Thoracic aorta (tissue), 2 donors: ENCODE measurements at places on chromosomes 6 and 20. TPM values are rescaled to one million over a fixed set of nuclear protein-coding genes. Genes with fewer than 3 reads are reported as not detected.
A peak's percentile ranks its signal among the peaks of the same experiment; 100 is the strongest.

DNA sequence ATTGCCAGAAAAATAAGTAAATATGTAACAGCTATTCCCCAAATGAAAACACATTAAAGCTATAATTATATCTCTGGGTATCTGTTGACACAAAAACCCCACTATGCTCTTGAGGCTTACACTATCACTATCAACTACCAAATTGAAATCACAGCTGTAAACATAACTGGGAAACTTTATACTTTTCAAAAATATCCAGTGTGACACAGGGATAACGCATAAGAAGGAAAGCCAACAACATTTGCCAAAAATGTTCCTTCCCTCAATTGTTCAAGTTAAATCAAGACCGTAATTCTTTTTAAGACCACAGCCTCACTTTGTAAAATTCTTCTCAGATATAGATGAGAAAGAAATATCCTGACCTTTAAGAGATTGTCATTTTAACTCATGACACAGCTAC, 3.1 kb downstream of the ZHX3 start:
- H3K27me3 ChIP-seq = no peaks in the 10 kb centered on the region
- DNase-seq = no peak

GRCh38 chr20:39524371-39524911, 562.3 kb downstream of the DHX35 start:
- H3K27me3 ChIP-seq = no peaks in the 10 kb centered on the region
- H3K27ac ChIP-seq = no peak overlapping the region
- H3K36me3 ChIP-seq = no peaks in the 10 kb centered on the region
- H3K4me1 ChIP-seq = no peaks in the 10 kb centered on the region
- no peak overlapping the region for H3K4me3 ChIP-seq
- no peak for DNase-seq

DNA sequence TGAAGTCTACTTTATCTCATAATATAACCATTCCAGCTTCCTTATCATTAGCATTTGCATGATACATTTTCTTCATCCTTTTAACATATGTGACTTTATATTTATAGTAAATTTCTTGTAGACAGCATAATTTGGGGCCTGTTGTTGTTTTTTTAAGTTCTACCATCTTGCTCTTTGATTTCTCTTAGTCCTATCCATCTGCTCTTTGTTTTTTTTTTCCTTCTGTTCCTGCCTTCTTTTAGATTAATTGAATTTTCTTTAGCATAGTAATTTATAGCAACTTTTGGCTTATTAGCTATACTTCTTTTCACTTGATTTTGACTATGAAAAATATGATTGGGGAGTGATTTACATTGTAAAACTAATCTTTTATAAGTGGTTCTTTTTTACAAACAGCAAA, 19.2 kb upstream of the FABP7 start:
- no peak for DNase-seq
- no peaks in the 10 kb centered on the region for H3K4me1 ChIP-seq
- no peaks in the 10 kb centered on the region for H3K36me3 ChIP-seq

DNA sequence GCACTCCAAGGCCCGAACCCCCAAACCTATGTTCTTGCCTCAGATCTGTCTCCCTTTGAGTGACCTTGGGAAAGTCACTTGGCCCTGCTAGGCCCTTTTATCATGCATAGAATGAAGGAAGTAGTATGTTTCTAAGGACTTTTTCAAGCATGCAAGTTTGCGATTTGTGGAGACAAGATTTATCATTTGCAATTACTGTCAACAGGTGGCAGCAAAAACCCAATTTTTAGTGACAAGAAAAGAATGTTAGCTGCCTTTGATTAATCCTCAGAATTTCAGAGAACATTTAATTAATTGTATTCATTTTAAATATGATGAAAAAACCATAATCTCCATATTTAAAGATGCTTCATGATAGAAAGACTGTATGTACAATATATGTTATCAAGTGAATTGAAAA, 28.3 kb upstream of the PREP start:
- H3K27ac ChIP-seq = no peak overlapping the region
- no peak for DNase-seq
- H3K4me3 ChIP-seq = no peak overlapping the region
- H3K4me1 ChIP-seq = no peaks in the 10 kb centered on the region
- no peaks in the 10 kb centered on the region for H3K27me3 ChIP-seq

DNA sequence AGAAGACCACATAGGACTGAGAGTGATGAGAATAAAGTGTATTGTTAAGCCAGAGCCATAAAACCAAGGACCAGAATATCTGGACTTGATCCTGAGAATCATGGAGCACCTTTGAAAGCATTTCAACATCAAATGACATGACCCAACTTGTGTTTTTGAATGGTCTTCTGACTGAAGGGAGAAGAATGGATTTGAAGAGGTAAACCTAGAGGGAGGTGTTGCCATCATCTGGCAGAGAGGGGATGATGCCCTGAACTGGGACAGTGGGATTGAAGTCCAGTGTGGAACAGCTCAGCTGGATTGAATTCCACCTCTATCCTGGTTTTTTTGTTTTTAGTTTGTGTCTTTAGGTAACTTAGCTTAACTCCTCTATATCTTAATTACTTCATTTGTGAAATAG, 570.0 kb downstream of the TBC1D32 start:
- no peaks in the 10 kb centered on the region for H3K4me1 ChIP-seq
- H3K27ac ChIP-seq = no peak overlapping the region
- no peaks in the 10 kb centered on the region for H3K36me3 ChIP-seq
- no peak for DNase-seq
- H3K4me3 ChIP-seq = no peak overlapping the region
- H3K27me3 ChIP-seq = no peaks in the 10 kb centered on the region

DNA sequence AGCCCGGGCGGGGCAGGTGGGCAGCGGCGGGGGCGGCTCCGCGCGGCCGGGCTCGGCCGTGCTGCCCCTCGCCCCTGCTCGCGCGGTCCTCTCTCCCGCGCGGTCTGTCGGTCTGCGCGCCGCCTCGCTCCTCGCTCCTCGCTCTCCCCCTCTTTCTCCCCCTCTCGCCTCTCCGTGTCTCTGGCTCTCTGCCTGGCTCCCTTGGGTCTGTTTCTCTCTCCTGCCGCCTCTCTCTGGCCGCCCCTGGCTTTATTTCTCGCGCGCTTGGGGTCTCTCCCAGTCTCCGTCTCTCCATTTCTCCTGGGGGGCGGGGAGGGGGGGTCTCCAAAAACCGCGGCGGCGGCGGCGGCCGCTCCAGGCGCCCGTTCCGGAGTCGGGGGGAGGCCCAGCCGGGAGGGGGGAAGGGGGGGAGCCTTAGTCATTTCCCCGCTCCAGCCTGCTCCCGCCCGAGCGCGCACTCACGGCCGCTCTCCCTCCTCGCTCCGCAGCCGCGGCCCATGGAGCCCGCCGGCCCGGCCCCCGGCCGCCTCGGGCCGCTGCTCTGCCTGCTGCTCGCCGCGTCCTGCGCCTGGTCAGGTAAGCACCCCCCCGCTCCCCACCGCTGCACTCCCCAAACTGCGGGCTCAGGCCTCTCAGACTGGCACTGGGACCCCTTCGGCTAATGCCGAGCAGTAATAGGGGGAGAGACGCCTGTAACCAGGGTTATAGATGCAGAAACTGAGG, at the start of gene SIRPA:
Gene SIRPA, plus strand, starts transcription at position 457 of the 723 bp plus-strand sequence. Its CDS starts 41 bp downstream, at position 498.
- H3K27me3 ChIP-seq = no peaks in the 10 kb centered on the region
- H3K27ac ChIP-seq = peak within 1 kb of the TSS; percentile 94
- H3K36me3 ChIP-seq = no peaks in the 10 kb centered on the region
- DNase-seq = peak; percentile 42

GRCh38 chr20:25288291-25289181, 40.7 kb downstream of the PYGB start:
- H3K4me1 ChIP-seq = no peaks in the 10 kb centered on the region
- DNase-seq = no peak
- H3K27me3 ChIP-seq = no peaks in the 10 kb centered on the region

GRCh38 chr20:21102603-21103311, 3.4 kb downstream of the LINC00237 start:
- no peaks in the 10 kb centered on the region for H3K36me3 ChIP-seq
- no peak overlapping the region for H3K27ac ChIP-seq
- H3K4me3 ChIP-seq = peak overlapping the region; percentile 72
- H3K27me3 ChIP-seq = peaks cover 22% of the 10 kb centered on the region

- H3K36me3 ChIP-seq = no peaks in the 10 kb centered on the region
- H3K4me1 ChIP-seq = peaks cover 13% of the 10 kb centered on the region
- DNase-seq = no peak
- H3K27ac ChIP-seq = no peak overlapping the region
Measured at GRCh38 chr6:111687652-111688051, 82.0 kb upstream of the TRAF3IP2 start.

- H3K27me3 ChIP-seq = no peaks in the 10 kb centered on the region
- H3K36me3 ChIP-seq = no peaks in the 10 kb centered on the region
- H3K4me3 ChIP-seq = peak within 1 kb of the TSS; percentile 92
- peaks cover 40% of the 10 kb centered on the region for H3K4me1 ChIP-seq
- peak within 1 kb of the TSS; percentile 86 for H3K27ac ChIP-seq
Measured at GRCh38 chr6:107489636-107490565, at the start of gene SOBP. Gene SOBP (plus strand): TSS chr6:107490117. CDS start chr6:107490617, 500 bp downstream.

- H3K27ac ChIP-seq = peak overlapping the region; percentile 72
- peaks cover 12% of the 10 kb centered on the region for H3K4me1 ChIP-seq
- no peaks in the 10 kb centered on the region for H3K36me3 ChIP-seq
- DNase-seq = no peak
- peak overlapping the region; percentile 56 for H3K4me3 ChIP-seq
Measured at GRCh38 chr6:81562169-81562568, 190.3 kb downstream of the TENT5A start.

- H3K27me3 ChIP-seq = no peaks in the 10 kb centered on the region
- no peaks in the 10 kb centered on the region for H3K36me3 ChIP-seq
- no peak overlapping the region for H3K4me3 ChIP-seq
- H3K4me1 ChIP-seq = peaks cover 31% of the 10 kb centered on the region
Measured at GRCh38 chr20:6055161-6055783, 1.4 kb upstream of the LRRN4 start.

- DNase-seq = no peak
- H3K36me3 ChIP-seq = no peaks in the 10 kb centered on the region
- peaks cover 4% of the 10 kb centered on the region for H3K27me3 ChIP-seq
- H3K4me3 ChIP-seq = no peak overlapping the region
- peaks cover 16% of the 10 kb centered on the region for H3K4me1 ChIP-seq
Measured at GRCh38 chr6:56856036-56856580, 98.8 kb upstream of the BEND6 start.

GRCh38 chr6:111781041-111781708, 92.1 kb downstream of the FYN start:
- H3K27me3 ChIP-seq = no peaks in the 10 kb centered on the region
- no peak overlapping the region for H3K4me3 ChIP-seq
- no peaks in the 10 kb centered on the region for H3K36me3 ChIP-seq

DNA sequence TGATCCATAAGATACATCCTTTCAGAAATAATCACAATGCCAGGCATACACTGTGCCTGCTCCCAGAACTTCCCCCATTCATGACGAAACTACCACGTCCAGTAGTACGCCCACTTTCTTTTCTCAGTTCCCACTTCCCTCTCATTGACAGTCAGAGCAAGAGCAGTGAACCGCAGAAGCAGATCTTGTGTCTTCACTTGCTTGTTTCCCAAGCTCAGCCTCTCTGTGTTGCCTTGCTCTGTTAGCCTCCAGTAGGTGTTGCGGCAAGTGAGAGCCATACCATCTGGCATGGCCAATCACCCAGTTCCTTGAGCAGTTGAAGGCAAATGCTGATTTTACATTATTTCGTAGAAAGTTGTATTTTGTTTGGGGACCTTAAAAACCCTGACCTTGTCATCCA, 11.7 kb downstream of the UST start:
- H3K27me3 ChIP-seq = no peaks in the 10 kb centered on the region
- H3K4me3 ChIP-seq = no peak overlapping the region
- H3K4me1 ChIP-seq = peaks cover 48% of the 10 kb centered on the region
- DNase-seq = no peak
- no peaks in the 10 kb centered on the region for H3K36me3 ChIP-seq

DNA sequence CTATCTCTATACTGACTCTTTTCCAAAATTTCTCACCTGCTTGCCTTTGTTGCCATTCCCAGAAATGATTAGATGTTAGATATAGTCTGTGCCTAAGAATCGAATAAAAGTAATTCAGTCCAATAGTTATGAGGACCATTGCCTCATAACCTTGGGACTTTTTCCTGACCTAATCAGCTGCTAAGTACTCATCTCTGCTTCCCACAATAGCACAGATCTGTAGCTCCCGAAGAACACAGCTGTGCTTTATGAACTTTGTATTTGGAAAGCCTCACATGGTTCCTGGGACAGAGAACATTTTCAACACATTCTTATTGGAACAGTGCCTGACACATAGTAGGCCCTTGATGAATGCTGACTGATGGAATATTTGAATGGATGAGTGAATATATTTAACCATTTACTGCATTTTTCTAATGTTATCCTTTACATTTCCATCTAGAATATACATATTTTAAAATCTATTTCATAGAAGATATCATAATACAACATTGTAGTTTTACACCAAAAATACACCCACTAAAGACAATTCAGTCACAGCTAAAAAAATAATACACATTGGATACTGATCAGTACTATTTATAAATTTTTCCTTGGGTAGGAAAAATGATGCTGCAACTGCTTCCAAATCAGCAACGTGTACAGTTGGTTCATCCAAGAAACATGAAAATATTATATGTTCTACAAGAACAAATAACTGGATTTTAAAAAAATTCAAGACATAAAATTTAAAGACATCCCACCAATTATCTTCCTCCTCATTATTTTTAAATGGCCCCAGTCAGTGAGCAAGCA, 53.9 kb downstream of the HS3ST5 start:
- no peak overlapping the region for H3K4me3 ChIP-seq
- no peaks in the 10 kb centered on the region for H3K36me3 ChIP-seq
- DNase-seq = no peak
- H3K27me3 ChIP-seq = no peaks in the 10 kb centered on the region
- no peaks in the 10 kb centered on the region for H3K4me1 ChIP-seq
- no peak overlapping the region for H3K27ac ChIP-seq

GRCh38 chr6:44076356-44077213, 50.7 kb downstream of the MRPL14 start:
- H3K4me1 ChIP-seq = peaks cover 5% of the 10 kb centered on the region
- H3K4me3 ChIP-seq = peak overlapping the region; percentile 38
- no peaks in the 10 kb centered on the region for H3K27me3 ChIP-seq
- H3K36me3 ChIP-seq = no peaks in the 10 kb centered on the region
- no peak overlapping the region for H3K27ac ChIP-seq

DNA sequence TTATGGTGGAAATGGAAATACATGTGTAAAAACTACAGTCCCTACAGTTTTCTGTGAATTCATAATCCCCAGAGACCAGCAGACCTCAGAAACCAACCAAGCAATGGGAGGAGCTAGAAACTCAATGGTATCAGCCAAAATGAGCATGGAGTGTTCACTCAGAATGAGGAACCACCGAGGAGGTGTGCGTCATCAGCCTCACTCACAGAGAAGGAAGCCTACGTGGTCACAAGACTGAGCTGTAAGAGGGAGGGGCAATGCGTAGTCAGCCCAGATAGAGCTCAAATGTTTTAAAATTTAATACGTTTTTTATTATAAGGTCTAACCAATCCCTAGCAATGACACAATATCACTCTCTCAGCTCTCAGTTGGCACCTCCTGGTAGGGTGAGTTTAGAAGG, 17.4 kb downstream of the MYLK4 start:
- peak; percentile 30 for DNase-seq
- H3K36me3 ChIP-seq = no peaks in the 10 kb centered on the region
- no peaks in the 10 kb centered on the region for H3K27me3 ChIP-seq
- H3K27ac ChIP-seq = peak overlapping the region; percentile 11

GRCh38 chr6:89432875-89433251, at the start of gene ANKRD6:
Gene ANKRD6 (plus strand): TSS chr6:89433152. CDS start chr6:89566977, 133,825 bp downstream.
- peak; percentile 21 for DNase-seq
- no peaks in the 10 kb centered on the region for H3K36me3 ChIP-seq
- no peaks in the 10 kb centered on the region for H3K27me3 ChIP-seq
- peak within 1 kb of the TSS; percentile 57 for H3K27ac ChIP-seq

Gene MMP24
- 0.27 TPM for total RNA-seq

Gene SNAI1
- total RNA-seq = 19.1 TPM

Gene BFSP1
- total RNA-seq = 3.0 TPM

Gene WFDC12
- total RNA-seq = not detected

Gene KIF25
- total RNA-seq = not detected

Gene NHSL1
- 9.7 TPM for total RNA-seq

Gene FOXS1
- 13.9 TPM for total RNA-seq

Gene PNPLA1
- not detected for total RNA-seq

Gene ZNF391
- total RNA-seq = 1.6 TPM

Gene HRH3
- not detected for total RNA-seq

Gene CD24
- total RNA-seq = 0.95 TPM

Gene MATN4
- total RNA-seq = not detected
